ENCODE measurements at places on chromosomes 7 and 10. TPM values are rescaled to one million over a fixed set of nuclear protein-coding genes. Genes with fewer than 3 reads are reported as not detected.

GJD4 gene
- not detected for total RNA-seq

UCMA gene
- not detected for total RNA-seq

SLC18A3 gene
- not detected for total RNA-seq

UROS gene
- 40.2 TPM for total RNA-seq

MEIG1 gene
- total RNA-seq, result not detected

UNC5B gene
- total RNA-seq, result 2.5 TPM

TECTB gene
- total RNA-seq, result not detected

ATG9B gene
- total RNA-seq, result not detected

OR6V1 gene
- total RNA-seq, result not detected

All from endothelial cell of umbilical vein (primary cell).